Placental pericyte (primary cell): ENCODE measurements at places on chromosomes 16 and 17. TPM values are rescaled to one million over a fixed set of nuclear protein-coding genes. Genes with fewer than 3 reads are reported as not detected.

CFAP20 gene
- 23.0 and 46.7 TPM in 2 replicates for total RNA-seq

TNS4 gene
- total RNA-seq, result 0.14 TPM in 1 of 2 replicates, not detected in the other

SBK1 gene
- total RNA-seq, result under 0.01 TPM in 1 of 2 replicates, not detected in the other

PPP4C gene
- 265 and 320 TPM in 2 replicates for total RNA-seq

ICAM2 gene
- 2.4 and 2.7 TPM in 2 replicates for total RNA-seq

BRIP1 gene
- 0.88 and 27.6 TPM in 2 replicates for total RNA-seq

TNFRSF17 gene
- total RNA-seq, result not detected in 2 replicates

NPIPA1 gene
- total RNA-seq, result 37.1 and 62.6 TPM in 2 replicates

CLEC10A gene
- not detected in 2 replicates for total RNA-seq

CA7 gene
- total RNA-seq, result not detected in 2 replicates

PRSS8 gene
- total RNA-seq, result not detected in 2 replicates

CACNG3 gene
- total RNA-seq, result not detected in 2 replicates

SLC5A10 gene
- not detected in 2 replicates for total RNA-seq

SLC38A8 gene
- not detected in 2 replicates for total RNA-seq

NME2 gene
- 428 and 585 TPM in 2 replicates for total RNA-seq

G6PC1 gene
- not detected in 2 replicates for total RNA-seq

SPATA33 gene
- total RNA-seq, result 2.4 and 5.6 TPM in 2 replicates

KRT15 gene
- total RNA-seq, result 3.3 TPM in 1 of 2 replicates, not detected in the other

SHCBP1 gene
- total RNA-seq, result 0.66 and 42.1 TPM in 2 replicates

KRTAP1-5 gene
- total RNA-seq, result 1.5 and 14.2 TPM in 2 replicates

KRTAP1-3 gene
- total RNA-seq, result not detected in 2 replicates

RASL10B gene
- total RNA-seq, result 3.7 and 8.3 TPM in 2 replicates

SLC6A2 gene
- 0.43 TPM in 1 of 2 replicates, not detected in the other for total RNA-seq
